ENCODE measurements at places on chromosomes 13 and 19.

DNA sequence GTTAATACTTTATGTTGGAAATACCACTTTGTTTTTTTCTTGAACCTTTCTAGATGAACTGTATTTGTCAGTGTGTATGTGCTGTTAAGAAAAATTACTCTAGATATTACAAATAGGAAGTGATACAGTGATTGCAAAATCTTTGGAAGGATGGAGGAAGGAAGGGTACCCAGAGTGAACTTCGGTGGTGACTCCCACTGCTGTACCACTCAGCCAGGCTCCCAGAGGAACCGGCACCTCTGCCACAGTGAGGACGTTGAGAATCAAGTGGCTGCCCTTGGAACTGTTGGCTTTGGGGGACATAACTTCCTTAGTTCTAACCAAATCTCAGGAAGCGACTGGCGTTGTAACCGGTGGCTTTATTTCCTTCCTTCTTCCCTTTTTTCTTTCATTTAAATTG is 184.7 kb downstream of the PCCA start:
- DNase-seq: no peak

DNA sequence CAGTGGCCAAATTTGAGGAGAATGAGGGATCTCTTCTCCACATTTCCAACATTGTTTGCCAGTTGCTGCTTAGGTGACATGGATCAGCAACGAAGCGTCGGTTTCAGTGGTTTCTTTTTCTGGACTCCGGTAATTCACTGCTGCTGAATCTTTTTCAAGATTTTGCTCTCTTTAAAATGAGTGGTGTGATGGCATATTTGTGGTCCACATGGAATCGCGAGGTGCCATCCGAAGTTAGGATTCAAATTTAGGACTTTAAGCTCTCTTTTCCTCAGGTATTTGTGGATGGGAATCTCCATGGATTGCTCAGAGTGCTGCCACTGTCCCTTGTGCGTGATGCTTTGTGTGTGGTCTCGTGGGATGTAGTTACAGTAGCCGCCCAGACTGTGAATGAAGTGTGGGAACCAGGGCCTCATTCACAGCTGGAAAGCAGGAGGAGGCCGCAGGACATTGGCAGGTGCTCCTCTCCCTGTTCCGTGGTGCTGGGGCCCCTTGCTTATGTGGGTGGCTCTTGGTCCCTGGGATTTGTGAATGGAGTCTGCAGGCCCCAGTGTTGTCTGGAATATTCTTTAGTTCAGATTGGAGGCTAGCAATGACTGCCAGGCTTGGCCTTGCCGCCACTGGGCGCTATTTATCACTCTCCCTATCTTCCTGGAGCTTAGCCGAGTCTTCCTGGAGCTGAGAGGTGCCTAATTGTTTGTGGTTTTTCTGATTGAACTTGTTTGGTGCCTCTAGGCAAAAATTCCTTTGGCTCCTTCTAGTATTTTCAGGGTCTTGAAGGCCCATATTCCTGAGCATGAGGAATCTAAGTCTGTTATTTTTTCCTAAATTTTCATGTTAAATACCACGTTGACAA is 1.5 kb downstream of the ILF3 start:
- no peak for DNase-seq

DNA sequence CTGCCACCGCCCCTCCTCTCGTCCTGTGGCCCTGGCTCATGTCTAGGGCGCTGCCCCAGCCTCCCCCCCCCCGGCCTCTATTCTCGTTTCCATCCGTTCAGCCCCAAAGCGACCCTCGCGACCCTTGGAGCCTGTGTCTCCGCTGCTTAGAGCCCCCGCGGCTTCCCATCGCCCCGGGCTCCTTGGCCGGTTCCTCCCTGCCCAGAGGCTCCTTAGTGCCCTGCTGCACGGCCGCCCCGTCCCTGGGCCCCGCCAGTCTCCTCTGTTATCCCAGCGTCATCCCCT is 9.2 kb upstream of the CNOT3 start:
- DNase-seq: no peak

GRCh38 chr19:18433015-18433691 is 4.8 kb downstream of the ISYNA1 start:
- DNase-seq: no peak
